ENCODE measurements at places on chromosomes 11 and 22.
A peak's percentile ranks its signal among the peaks of the same experiment; 100 is the strongest.

- DNase-seq = no peak
Observed at GRCh38 chr22:19904935-19905334, 36.6 kb upstream of the COMT start.

- no peak for DNase-seq
Observed at GRCh38 chr11:119094816-119095065, 6.9 kb downstream of the DPAGT1 start.

DNA sequence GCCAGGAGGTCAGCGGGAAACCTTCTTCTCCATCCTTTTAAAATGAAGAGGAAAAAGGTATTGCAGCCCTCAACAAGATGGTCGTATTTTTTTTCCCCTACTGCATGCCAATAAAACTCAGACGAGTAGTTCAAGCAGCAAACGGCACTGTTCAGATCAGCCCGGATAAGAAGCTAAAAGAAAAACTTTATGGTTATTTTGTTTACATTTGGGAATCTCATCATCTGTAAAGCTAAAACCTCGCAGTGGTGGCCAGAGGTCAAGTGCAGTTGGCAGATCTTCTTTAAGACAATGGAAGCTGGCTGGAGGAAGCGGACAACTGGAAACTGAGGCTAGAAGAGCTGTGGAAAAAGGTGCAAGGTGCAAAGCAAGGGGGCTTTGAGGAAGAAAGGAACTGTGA, 31.0 kb upstream of the CHRM4 start:
- DNase-seq = no peak

DNA sequence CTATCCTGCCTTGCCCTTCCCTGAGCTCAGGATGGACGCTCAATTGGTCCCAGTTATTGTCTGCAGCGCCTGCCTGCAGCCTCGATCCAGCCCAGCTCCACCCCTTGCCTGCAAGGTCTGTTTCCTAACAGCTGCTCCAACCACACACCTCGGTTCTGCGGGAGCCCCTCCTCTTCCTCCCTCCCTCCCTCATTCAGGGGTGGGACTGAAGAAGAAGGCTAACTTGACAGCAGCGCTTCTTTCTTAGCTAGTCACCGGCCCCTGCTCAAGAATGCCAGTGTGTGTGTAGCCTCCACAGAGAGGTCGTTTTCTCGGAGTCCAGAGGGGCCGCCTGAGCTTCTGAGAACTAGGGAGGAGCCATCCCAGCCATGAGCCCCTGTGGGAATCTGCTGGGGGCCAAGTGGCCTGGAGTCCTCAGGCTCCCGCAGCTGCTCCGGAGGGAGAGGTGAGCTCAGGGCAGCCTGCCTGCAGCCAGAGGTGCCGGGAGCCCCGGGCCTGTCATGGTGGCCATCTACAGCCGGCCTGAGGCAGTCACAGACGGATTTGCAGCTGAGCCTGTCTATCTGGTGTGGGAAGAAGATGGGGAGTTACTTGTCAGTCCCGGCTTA, 36.1 kb downstream of the LIMK2 start:
- DNase-seq = no peak

DNA sequence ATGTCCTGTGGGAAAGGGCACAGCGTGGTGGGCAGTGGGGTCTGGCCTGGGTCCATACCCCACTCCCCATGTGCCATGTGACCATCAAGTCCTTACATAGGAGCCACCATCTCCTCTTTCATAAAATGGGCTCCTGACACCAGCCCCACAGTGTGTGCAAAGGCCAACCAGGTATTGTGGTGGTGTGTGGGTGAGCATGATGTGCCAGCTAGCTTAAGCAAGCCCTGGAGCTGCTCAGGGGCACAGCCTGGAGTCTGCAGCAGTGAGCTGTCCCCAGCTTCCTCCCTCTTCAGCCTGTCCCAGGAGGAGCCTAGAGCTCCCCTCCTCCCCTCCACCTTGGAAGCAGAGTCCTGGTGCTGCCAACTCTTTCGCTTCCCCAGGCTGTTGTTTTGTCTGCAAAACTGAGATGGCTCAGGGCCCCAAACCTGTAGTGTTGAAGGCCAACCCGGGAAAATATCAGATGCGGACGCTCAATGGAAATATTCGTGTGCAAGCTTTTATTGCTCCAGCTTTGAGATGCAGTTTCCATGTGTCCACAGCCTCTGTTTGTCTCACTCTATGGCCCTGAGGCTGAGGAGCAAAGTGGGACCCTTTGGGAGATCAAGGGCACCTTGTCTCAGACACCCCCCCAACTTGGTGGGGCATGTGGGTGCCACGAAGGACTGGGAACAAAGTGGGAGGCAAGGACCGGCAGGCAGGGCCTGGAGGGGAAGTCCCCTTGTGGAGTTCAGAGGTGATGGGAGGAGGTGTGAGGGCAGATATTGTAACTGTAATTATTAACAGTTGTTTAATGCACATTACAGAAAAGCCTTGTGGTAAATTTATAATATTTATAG, 92.6 kb downstream of the CTTN start:
- no peak for DNase-seq

DNA sequence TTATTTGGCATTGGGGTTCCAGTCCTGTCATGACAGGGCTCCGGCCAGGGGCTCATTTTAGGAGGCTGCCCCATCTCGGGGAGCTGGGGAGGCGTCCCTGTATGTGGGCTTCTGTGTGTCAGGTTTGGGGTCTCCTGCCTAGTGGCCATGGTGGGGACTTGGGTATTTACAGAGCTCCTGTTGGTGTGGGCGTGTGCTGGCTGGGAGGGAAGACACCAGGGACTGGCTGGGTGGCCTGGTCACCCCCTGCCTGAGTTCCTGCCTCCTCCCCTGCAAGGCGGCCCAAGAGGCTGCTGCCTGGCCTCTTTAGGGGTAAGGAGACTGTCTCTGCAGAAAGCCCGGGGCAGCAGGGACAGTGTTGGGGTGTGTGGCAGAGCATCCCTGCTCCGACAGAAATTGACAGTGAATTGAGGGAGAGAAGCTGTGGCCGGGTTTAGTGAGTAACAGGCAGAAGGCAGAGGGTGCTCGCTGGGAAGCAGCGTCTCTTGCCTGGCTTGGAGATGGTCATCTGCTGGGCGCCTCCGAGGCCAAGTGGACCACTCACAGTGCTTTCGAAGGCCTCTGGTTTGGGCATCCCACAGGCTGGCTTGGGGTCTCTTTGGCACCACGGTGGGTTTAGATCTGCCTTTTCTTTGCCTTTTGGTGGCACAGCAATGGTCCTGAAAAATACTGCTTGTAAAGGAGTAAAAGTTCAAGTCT, 40.3 kb upstream of the GRAMD4 start:
- no peak for DNase-seq

GRCh38 chr11:15053191-15053685, 20.2 kb upstream of the CALCB start:
- DNase-seq = peak; percentile 26

DNA sequence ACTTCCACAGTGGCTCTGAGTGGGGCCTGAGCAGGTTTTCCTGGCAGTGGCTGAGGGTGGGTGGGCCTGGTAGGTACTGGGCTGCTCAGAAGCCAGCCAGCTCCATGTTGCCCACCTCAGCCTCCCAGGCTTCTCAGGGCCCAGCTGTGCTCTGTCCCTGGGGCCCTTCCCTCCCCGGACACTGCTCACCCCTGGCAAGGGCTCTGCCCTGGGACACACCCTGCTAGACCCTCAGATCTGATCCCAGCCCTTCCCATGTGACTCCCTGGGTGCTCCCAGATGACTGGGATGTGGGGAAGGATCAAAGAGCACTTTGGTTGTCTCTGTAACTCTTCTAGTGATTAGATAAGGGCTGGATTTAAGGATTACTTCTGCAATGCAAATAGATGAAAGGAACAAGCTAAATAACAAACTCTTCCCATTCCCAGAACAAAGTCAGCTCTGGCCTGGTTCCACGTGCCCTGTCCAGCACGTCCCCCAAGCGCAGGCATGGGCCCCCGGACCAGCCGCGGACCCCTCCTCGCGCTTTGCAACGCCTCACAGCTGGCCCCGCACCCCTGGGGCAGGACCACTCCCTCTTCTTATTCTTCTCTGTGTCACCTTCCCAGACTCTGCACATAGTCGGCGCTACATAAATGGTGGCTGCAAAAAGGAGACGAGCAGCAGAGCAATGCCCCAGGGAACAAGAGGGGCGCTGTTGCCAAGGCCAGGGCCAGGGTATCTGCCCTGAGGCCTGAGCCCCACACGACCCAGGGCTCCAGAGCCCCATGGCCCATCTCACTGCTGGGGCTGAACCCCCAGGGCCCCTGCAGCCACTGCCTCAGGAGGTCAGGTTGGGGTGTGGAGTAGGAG, 5.7 kb upstream of the KRTAP5-6 start:
- no peak for DNase-seq
